ENCODE measurements at places on chromosomes 13 and 19.
A peak's percentile ranks its signal among the peaks of the same experiment; 100 is the strongest.

DNA sequence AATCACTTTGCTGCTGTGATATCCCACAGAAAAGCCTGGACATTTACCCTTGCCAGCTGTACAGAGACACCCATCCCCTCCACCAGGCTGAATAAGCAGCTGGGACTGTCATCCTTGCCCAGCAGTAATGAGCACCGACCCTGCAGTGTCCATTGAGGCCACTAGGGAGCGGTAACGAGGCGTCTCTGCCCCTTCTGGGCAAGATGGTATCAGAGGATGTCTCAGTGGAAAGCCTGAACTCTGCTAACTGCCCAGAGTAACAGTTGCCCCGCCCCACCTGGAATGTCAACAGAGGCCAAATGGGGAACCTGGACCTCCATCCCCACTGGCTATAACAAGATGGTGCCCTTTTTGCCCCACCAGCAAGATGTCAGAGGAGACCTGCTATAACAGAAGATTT, 22.8 kb upstream of the CEACAM20 start:
- no peak overlapping the region for H3K27ac ChIP-seq
- H3K27me3 ChIP-seq, result peaks cover 6% of the 10 kb centered on the region
- H3K4me1 ChIP-seq, result no peaks in the 10 kb centered on the region
- no peaks in the 10 kb centered on the region for H3K36me3 ChIP-seq
- no peak overlapping the region for H3K4me3 ChIP-seq

DNA sequence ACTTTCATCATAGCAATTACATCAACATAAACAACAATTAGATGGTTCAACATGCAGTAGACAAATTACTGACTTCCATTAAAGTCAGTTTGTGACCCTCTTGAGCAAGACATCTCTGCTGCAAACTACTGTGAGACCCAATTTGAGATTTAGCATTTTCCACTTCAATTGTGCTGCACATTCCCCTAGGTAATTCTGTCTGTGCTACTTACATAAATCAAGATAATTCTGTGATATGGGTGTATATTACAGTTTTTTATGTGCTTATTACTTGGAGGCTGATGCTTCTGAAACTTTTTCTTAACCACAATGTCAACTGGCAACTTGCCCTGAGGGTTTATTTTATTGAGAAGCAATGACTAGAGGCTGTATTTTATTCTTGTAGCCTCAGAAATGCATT, 1714.4 kb downstream of the OLFM4 start:
- H3K4me1 ChIP-seq, result no peaks in the 10 kb centered on the region
- DNase-seq, result no peak
- H3K36me3 ChIP-seq, result no peaks in the 10 kb centered on the region
- no peak overlapping the region for H3K4me3 ChIP-seq
- no peak overlapping the region for H3K27ac ChIP-seq

GRCh38 chr19:18008814-18009213, 844 bp downstream of the ARRDC2 start:
- peaks cover 46% of the 10 kb centered on the region for H3K36me3 ChIP-seq
- H3K4me3 ChIP-seq, result peak overlapping the region; percentile 53
- no peak for DNase-seq
- H3K27me3 ChIP-seq, result no peaks in the 10 kb centered on the region

- no peaks in the 10 kb centered on the region for H3K36me3 ChIP-seq
- H3K27ac ChIP-seq, result no peak overlapping the region
- no peak for DNase-seq
These were observed 36.1 kb upstream of the DOCK9 start for GRCh38 chr13:99013951-99014350.

- no peak for DNase-seq
- no peak overlapping the region for H3K4me3 ChIP-seq
- H3K36me3 ChIP-seq, result peaks cover 4% of the 10 kb centered on the region
- no peak overlapping the region for H3K27ac ChIP-seq
These were observed 7.8 kb upstream of the KLK14 start for GRCh38 chr19:51090471-51090870.

GRCh38 chr19:39112338-39112890, 13.2 kb upstream of the PAK4 start:
- H3K4me1 ChIP-seq, result no peaks in the 10 kb centered on the region
- no peaks in the 10 kb centered on the region for H3K36me3 ChIP-seq
- no peak overlapping the region for H3K27ac ChIP-seq
- H3K27me3 ChIP-seq, result peaks cover 30% of the 10 kb centered on the region

GRCh38 chr13:24254146-24254841, 55.1 kb upstream of the C1QTNF9 start:
- H3K27me3 ChIP-seq, result no peaks in the 10 kb centered on the region
- H3K4me3 ChIP-seq, result peak overlapping the region; percentile 75
- DNase-seq, result peak; percentile 70

GRCh38 chr19:53521373-53522202, 16.4 kb upstream of the ZNF331 start:
- peak overlapping the region; percentile 79 for H3K27ac ChIP-seq
- H3K4me3 ChIP-seq, result peak overlapping the region; percentile 73
- no peak for DNase-seq
- H3K36me3 ChIP-seq, result no peaks in the 10 kb centered on the region

GRCh38 chr19:4264812-4265211, 14.3 kb upstream of the SHD start:
- peaks cover 7% of the 10 kb centered on the region for H3K4me1 ChIP-seq
- H3K27me3 ChIP-seq, result no peaks in the 10 kb centered on the region
- H3K36me3 ChIP-seq, result peaks cover 21% of the 10 kb centered on the region
- H3K4me3 ChIP-seq, result no peak overlapping the region
- no peak for DNase-seq

DNA sequence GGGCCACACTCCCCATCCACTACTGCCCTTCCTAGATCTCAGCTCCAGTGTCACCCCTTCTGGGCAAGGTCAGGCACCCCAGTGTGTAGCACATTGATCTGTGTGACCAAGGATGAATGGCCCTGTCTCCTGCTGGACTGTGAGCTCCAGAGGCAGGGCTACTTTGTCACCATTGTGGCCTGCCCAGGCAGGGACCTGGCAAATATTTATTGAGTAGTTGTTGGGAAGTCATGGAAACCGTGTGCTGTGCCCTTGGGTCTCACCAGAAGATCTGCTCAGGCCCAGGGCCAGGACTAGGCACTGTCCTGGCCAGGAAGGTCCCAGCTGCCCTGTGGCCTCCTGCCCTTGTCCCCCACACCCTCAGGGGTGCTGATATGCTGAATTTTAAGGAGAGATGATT, 10.5 kb downstream of the NACC1 start:
- no peaks in the 10 kb centered on the region for H3K27me3 ChIP-seq
- DNase-seq, result no peak
- H3K36me3 ChIP-seq, result peaks cover 2% of the 10 kb centered on the region
- H3K4me3 ChIP-seq, result no peak overlapping the region
- no peak overlapping the region for H3K27ac ChIP-seq

- no peaks in the 10 kb centered on the region for H3K4me1 ChIP-seq
- no peaks in the 10 kb centered on the region for H3K36me3 ChIP-seq
- no peak for DNase-seq
- no peak overlapping the region for H3K27ac ChIP-seq
- no peaks in the 10 kb centered on the region for H3K27me3 ChIP-seq
These were observed 316.3 kb upstream of the KLF12 start for GRCh38 chr13:74450525-74450845.

Measured in T-cell (primary cell).